ENCODE measurements at places on chromosomes 1 and 21. TPM values are rescaled to one million over a fixed set of nuclear protein-coding genes. Genes with fewer than 3 reads are reported as not detected.

AIRE gene
- not detected for total RNA-seq

RGSL1 gene
- total RNA-seq, result not detected

KCNJ9 gene
- total RNA-seq, result not detected

RAB3B gene
- total RNA-seq, result 6.3 TPM

WDTC1 gene
- 6.8 TPM for total RNA-seq

LMOD1 gene
- not detected for total RNA-seq

SLC66A1 gene
- total RNA-seq, result 19.3 TPM

GBP7 gene
- total RNA-seq, result not detected

CYP4A11 gene
- not detected for total RNA-seq

PPM1J gene
- 1.2 TPM for total RNA-seq

FCRLA gene
- not detected for total RNA-seq

BMP8B gene
- 5.3 TPM for total RNA-seq

IRF6 gene
- 0.15 TPM for total RNA-seq

IRF2BP2 gene
- 79.2 TPM for total RNA-seq
